ENCODE measurements at places on chromosomes 12 and 14. TPM values are rescaled to one million over a fixed set of nuclear protein-coding genes. Genes with fewer than 3 reads are reported as not detected.

- no peak overlapping the region for H3K4me3 ChIP-seq
- no peaks in the 10 kb centered on the region for H3K36me3 ChIP-seq
- no peak for DNase-seq
- peak overlapping the region; percentile 76 for H3K27ac ChIP-seq
These were observed 44.0 kb downstream of the FOXN4 start for GRCh38 chr12:109264943-109265650.

LIN7A gene
- total RNA-seq, result 10.2 TPM

- H3K27ac ChIP-seq, result no peak overlapping the region
- no peak overlapping the region for H3K4me3 ChIP-seq
- H3K36me3 ChIP-seq, result no peaks in the 10 kb centered on the region
- DNase-seq, result no peak
- H3K4me1 ChIP-seq, result no peaks in the 10 kb centered on the region
- H3K27me3 ChIP-seq, result no peaks in the 10 kb centered on the region
These were observed 164.3 kb upstream of the TMPO start for GRCh38 chr12:98351089-98351488.

KRT83 gene
- not detected for total RNA-seq

DNA sequence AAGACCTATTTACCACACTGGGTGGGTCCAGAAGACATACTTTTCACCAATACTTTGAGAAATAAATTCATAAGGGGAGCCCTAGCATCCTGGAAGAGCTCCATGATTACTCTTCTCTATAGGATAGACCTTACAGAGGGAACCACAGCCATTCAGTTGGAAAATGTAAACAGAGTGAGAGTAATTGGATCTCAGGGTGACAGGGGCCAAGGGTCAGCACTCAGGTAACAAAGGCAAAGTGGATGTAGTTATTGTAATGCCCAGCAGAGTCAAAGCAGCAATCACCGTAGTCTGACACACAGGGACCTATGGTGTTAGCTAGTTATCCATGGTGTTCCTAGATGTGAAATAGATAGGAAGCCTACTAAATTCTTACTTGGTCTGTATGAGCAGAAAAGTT lies 10.8 kb upstream of the GTF2A1 start:
- no peak overlapping the region for H3K4me3 ChIP-seq
- H3K36me3 ChIP-seq, result no peaks in the 10 kb centered on the region
- DNase-seq, result no peak
- no peak overlapping the region for H3K27ac ChIP-seq

Measured in uterus (tissue), 4 donors.